ENCODE measurements at places on chromosomes 3 and 15.

GRCh38 chr15:79025201-79025600 lies 65.4 kb downstream of the RASGRF1 start:
- no peak for DNase-seq

GRCh38 chr3:160084998-160085397 lies 96.4 kb downstream of the IL12A start:
- DNase-seq = no peak

DNA sequence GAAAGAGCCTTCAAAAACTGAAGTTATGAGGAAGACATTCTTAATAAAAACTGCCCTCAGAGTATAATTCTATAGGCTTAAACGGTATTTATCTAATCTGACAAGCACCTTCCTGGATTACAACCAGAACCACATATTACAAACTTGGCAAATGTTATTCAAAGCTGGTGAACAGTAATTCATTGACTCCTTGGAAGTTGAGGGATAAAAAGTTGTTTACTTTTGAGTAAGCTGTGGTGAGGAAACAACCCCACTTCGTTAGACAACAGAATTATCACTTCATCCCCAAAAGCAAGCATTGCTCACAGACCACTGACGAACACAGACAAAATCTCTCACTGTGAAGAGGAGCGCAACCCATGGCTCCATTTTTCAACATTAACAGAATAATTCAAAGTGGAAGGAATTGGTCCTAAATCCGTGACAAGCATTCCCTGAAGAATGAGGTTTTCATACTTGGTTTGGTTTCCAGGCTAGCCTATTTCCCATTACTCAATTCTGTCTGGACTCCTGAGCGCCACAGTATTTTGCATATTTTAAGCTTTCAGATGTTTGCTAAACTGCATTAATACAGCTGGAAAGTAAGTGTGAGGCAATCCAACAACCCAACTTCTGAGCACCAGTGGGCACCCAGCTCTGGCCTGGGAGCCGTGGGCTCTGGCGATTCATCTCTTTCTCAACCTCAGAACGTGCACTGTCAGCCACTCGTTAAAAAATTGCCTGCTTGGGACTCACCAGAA lies 32.7 kb downstream of the LRIG1 start:
- DNase-seq = no peak

- no peak for DNase-seq
These were observed 321.4 kb upstream of the IL12A start for GRCh38 chr3:159667261-159667660.

GRCh38 chr15:68812069-68812468 lies 8.6 kb downstream of the ANP32A start:
- DNase-seq = no peak

DNA sequence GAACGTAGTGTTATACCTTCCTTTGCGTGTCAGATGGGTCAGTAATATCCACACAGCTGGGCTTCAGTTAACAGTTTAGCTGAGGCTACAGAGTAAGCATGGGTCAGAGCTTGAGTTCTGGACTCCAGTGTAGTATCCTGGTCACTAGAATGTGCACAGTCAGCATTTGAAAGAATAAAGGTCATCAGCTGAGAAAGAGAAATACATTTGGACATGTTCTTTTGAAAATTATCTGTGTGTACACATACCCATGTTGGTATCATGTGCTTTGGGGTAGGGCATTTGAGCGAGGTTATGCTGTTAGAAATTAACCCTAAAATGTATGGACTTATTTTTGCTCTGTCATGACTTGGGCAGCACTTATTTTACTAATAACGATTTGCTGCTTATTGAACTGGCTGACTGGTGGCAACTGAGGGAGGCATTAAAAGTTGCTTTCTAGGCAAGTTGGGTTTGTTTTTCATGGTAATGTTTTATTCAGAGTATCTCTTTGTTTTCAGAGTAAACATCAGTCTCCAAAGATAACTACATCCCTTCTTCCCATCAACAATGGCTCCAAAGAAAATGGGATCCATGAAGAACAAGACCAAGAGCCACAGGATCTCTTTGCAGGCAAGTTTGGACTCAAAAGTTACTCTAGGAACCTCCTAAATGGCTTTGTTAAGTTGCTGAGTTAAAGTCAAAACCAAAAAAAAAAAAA lies 16.4 kb downstream of the SNX1 start:
- no peak for DNase-seq

All from right kidney (tissue), 9 donors.